ENCODE measurements at places on chromosomes 12 and 14. TPM values are rescaled to one million over a fixed set of nuclear protein-coding genes. Genes with fewer than 3 reads are reported as not detected.

DNA sequence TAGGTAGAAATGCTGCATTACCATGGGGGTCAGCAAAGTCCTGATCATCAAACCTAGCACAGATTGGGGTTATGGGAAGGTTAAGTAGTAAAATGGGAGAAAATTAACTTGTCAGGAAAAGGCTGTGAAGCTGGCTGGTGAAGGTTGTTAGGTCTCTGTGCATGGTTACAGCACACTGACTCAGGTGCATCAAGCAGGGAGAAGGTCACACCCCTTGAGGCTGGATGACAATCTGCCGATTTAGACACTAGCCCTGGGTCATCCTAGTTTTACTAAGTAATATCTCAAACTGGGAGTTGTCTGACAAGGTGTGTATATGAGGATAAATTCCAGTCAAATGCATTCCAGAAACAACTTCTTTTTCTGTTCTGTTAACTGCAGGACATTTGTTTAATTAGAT lies 271.1 kb upstream of the LRIG3 start:
- DNase-seq, result no peak

- DNase-seq, result no peak
These were observed 6.8 kb downstream of the LMNTD1 start for GRCh38 chr12:25546318-25546717.

- no peak for DNase-seq
These were observed 89.2 kb upstream of the DYNC1H1 start for GRCh38 chr14:101875041-101875726.

DNA sequence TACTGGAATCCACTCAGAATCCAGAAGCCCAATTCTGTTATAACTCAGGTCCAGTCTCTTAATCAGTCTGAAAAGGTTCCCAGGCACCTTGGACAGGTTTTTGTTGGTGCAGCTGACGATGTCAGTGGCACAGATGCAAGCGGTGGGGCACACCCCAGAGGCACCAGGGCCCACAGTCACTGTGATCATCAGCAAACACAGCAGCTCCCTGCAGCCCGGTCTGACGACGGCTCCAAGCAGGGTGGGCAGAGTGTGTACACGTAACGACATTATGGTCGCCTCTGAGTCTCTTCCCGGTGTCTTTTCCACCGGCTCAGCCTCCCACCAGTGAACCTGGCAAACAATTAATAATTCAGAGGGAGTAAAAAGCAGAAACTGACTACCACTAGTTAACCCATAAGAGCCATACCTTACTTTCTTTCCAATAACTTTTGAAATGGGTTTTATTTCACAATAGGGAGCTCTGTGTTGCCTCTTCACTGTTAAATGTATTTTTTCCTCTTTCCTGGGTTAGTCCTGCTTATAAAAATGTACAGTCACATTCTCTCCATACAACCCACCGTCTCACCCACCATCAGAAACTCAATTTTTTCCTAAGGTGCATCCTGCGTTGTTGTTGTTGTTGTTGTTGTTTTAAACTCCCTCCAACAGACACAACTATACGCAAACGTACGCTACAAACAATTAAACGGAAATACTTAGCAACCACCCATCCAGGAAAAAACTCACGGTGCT lies 521 bp upstream of the PCED1B start:
- DNase-seq, result peak; percentile 68

DNA sequence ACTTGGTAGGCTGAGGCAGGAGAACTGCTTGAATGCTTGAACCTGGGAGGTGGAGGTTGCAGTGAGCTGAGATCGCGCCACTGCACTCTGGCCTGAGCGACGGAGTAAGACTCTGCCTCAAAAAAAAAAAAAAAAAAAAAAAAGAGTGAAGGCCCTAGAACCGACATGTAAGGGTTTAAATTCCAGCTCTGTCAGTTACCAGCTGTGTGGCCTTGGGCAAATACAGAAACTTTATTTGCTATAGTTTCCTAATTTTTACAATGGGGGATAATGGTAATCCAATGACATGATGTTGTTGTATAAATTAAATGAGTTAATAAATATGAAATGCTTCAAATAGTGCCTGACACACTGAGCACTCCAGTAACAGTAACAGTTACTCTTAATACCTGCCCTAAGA lies 19.6 kb upstream of the PYGL start:
- DNase-seq, result no peak

- DNase-seq, result peak; percentile 81
These were observed 11.5 kb downstream of the ZFP36L1 start for GRCh38 chr14:68781161-68782021.

GRCh38 chr12:14842315-14842714 lies 1.0 kb downstream of the ART4 start:
- DNase-seq, result no peak

- no peak for DNase-seq
These were observed 49.6 kb downstream of the TC2N start for GRCh38 chr14:91817566-91818325.

DNA sequence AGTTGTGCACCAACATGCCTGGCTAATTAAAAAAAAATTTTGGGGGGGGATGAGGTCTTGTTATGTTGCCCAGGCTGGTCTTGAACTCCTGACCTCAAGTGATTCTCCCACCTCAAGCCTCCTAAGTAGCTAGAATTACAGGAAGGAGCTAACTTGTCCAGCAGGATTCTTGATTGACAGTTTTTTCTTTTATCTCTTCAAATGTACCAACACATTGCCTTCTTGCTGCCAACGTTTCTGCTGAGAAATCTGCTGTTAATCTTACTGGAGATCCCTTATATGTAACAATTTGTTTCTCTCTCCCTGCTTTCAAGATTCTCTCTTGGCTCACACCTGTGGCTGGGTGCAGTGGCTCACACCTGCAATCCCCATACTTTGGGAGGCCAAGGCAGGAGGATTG lies 22.4 kb upstream of the MARK3 start:
- no peak for DNase-seq

DNA sequence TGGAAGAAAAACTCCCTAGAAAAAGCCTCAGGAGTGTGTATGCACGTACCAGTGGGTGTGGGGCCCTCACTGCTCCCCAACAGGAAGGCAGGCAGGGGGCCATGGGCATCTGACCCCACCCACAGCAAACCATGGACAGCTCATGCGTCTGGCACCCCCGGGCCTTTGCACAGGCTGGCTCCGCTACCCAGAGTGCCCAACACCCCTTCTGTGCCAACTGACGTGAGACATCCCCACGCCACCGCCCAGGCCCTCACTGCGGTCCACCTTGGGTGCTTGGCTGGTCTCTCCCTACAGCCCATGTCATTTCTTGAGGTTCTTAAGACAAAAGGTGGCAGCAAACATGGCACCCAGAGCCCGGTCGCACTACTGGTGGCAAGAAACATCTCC lies 91.4 kb downstream of the NCOR2 start:
- no peak for DNase-seq

- no peak for DNase-seq
These were observed 61.2 kb upstream of the FAM222A start for GRCh38 chr12:109652233-109652976.

DNA sequence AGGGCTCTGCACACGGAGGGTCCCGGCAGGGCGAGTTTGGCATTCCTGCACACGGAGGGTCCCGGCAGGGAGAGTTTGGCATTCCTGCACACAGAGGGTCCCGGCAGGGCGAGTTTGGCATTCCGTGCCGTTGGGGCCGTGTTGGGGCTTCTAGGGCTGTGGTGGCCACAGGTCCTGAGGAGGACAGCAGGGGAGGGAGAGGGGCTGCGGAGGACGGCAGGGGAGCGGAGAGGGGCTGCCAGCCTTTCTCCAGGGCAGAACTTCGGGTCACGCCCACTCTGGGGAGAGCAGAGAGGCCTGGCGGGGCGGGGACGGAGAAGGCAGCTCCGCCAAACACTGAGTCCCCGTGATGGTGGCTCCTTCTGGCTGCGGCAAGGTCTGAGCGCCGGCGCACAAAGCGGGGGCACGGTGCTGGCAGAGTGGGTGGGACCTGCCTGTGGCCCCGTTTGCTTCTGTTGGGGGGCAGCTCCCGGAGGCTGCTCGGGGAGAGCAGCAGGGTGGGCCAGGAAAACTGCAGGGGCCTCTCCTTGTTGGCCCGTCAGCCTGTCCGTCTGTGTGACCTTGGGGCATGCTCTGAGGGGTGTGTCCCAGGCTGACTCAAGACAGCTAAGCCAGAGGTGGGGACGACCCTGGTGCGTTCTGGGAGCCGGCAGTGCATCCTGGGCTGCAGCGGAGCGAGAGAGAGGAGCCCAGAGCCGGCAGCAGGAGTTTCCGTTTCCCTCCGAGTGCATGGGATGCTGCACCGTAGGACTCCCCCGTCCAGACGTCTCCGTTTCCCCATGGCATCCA lies 60.2 kb downstream of the LRCOL1 start:
- DNase-seq, result no peak

SLC48A1 gene
- 10.2 TPM for total RNA-seq

KLHL33 gene
- total RNA-seq, result 0.59 TPM

SMIM41 gene
- total RNA-seq, result not detected

INHBE gene
- 2.3 TPM for total RNA-seq

SIX6 gene
- not detected for total RNA-seq

CHGA gene
- total RNA-seq, result not detected

TMEM132C gene
- total RNA-seq, result not detected
